Activated B cell treated with CpG ODN at 0.5 μM for 24 hours (primary cell): ENCODE measurements at places on chromosomes 2 and 18. TPM values are rescaled to one million over a fixed set of nuclear protein-coding genes. Genes with fewer than 3 reads are reported as not detected.

- no peak for DNase-seq
Measured at GRCh38 chr2:14654835-14655282, 22.3 kb downstream of the LRATD1 start.

DNA sequence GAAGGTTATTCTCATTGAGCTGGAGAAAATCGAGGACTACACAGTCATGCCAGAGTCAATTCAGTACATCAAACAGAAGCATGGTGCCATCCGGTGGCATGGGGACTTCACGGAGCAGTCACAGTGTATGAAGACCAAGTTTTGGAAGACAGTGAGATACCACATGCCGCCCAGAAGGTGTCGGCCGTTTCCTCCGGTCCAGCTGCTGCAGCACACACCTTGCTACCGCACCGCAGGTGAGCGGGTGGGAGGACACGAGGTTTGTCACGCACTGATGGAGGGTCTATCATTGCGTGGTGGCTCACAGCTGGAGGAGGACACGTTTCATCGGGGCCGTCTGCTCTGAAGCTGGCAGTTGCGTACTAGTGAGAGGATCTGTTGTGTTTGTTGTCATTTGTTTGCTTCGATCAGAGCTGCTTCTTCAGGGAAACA lies 48.2 kb downstream of the IL1RL2 start:
- DNase-seq: no peak

GRCh38 chr2:12504443-12504842 lies 212.3 kb upstream of the TRIB2 start:
- no peak for DNase-seq

GRCh38 chr2:199988151-199988550 lies 32.8 kb downstream of the MAIP1 start:
- DNase-seq: no peak

The CYS1 gene
- total RNA-seq: 0.42 and 0.44 TPM in 2 replicates

The CMPK2 gene
- 1.2 and 1.9 TPM in 2 replicates for total RNA-seq

The HRH4 gene
- total RNA-seq: not detected in 2 replicates
